HT1080 (cell line): ENCODE measurements at places on chromosomes 1 and 21.

- no peak for DNase-seq
These were observed 89.6 kb downstream of the NFIA start for GRCh38 chr1:61171974-61172373.

- no peak for DNase-seq
These were observed 11.2 kb downstream of the PRMT2 start for GRCh38 chr21:46646541-46647154.

DNA sequence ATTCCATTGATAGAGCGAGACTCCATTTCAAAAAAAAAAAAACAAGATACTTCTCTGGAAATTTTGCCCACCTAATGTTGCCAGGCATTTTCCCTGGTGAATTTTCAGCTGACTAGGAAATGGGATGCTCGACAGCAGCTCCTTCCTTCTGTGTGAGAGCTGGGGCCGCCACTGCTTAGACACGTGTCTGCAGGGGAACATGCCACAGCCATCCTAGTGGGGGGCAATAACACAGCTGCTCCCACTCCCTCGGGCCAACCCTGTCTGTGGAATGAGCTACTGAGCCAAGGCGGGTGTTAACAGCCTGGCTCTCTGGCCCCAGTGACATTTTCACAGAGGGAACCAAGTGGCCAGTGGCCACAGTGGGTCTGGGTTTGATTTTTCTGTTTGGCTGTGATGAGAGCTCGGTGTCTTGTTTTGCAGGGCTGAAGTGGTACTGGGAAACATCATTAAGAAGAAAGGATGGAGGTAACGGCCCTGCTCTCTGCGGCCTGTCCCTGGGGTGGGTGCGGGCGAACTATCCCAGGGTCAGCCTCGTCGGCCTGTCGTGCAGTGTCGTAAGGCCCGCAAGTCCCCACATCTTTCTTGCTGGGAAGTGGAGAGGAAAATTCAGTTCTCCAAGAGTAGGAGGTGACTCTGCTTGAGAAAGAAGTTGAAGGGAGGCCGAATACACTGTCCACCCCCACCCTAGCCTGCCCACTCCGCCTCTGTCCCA, 39.2 kb downstream of the KCNAB2 start:
- no peak for DNase-seq

DNA sequence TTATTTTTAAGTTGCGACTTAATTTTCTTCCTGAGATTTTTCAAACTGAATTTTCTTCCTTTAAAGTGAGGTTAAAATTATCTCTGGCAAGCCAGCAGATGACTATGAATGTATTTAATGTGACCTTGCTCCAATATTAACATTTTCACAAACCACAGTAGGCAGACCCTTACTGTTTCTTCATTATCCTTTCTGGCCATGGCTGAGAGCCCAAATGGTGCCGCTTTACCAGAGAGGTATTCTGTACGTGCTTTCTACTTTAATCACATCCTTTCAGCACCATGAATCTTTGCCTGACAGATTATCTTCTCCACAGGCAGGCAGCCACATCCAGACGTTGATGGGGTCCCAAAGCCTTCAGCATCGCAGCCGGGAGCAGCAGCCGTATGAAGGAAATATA, 129.6 kb downstream of the LRRC40 start:
- no peak for DNase-seq

DNA sequence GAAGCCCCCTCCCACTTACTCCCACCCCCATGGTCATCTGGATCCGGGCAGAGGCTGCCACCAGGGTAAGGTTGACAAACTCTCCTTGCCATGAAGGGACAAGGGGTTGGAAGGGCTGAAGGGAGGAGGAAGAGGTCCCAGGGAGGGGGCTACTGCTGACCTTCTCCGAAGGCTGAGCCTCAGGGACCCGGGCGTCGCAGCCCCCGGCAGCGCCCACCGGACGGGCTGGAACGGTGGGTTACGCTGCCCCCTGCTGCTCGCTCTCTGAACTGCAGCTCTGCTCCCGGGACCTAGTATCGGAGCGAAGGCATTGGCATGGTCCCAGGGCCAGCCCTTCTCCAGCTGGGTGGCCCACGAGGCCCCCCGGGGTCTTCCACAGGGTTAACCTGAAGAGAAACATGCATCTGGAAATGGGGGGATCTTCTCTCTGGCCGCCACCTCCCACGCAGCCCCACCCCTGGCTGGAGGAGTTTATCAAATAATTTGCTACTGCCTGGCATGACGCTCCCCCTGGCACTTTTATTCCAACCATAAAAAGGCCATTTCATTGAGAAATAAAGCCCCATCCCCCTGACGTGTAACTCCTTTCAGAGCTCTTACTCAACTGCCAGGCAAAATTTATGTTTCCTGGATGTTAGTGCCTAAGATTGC, 70.4 kb upstream of the TARDBP start:
- DNase-seq = peak; percentile 29

DNA sequence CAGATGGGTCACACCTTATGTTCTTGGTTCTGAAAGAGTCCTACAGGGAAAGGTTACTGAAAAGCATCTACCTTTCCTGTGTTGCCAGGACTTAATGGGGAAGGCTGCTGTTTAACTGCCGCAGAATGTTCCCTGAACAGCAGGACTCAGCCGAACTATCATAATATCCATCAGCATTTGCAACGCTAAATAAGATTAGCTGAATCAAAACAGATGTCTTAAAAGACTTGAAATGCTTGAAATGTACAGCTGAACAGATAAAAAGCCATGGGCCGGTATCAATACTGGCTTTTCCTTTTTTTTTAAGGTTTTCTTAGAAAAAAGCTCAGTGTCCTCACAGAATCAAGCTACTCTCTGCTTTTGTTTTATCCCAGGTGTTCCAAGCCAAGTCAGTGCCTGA, 19.7 kb upstream of the ATP13A2 start:
- DNase-seq = no peak

DNA sequence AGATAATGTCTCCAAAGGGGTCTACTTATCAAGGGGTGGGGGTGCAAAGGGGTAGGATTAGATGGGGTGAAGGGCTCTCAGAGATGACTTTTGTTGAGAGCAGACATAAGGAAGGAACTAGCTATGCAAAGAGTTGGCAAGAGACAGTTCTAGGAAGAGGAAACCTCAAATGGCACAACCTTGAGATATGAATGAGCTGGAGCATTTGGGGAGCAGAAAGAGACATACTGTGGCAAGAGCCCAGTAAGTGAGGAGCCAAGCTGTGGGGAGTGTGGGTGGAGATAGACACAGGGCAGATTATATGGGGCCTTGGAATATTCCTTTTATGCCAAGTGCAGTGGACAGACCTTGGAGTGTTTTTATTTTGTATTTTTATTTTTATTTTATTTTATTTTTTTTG, 84.8 kb upstream of the BTG3 start:
- DNase-seq = no peak

DNA sequence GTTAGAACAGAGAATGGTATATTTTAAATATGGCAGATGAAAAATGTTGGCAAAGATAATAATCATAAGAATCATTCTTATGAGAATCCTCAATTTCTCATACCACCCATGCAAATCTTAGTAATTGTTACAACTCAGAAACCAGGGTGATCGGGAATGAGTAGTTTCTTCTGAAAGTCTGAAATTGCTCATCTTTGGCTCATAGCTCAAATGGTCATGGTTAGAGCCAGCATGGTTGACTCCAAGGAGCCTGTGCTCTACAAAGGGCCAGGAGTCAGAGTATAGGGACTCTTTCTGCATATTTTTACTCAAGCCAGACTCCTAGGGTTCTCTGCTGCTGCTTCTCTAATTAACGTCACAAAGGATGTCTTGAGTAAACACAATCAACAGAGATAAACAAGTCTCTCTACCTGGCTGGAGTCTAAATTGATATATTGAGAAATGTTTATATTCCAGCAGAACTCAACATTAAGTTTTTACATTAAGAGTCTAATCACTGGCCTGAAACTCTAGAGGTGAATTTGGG, 1.9 kb upstream of the ETV3 start:
- DNase-seq = no peak

GRCh38 chr1:2221271-2221670, 6.8 kb upstream of the SKI start:
- DNase-seq = no peak

DNA sequence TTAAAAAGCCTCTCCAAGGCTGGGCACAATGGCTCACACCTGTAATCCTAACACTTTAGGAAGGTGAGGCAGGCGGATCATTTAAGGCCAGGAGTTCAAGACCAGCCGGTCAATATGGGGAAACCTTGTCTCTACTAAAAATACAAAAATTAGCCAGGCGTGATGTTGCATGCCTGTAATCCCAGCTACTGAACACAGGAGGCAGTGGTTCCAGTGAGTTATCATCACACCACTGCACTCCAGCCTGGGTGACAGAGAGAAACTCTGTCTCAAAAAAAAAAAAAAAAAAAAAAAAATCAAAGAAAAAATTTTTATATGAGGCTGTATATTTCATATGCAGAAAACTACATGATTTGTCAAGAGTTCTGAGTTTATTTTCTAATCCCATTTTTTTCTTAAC, 1107.1 kb upstream of the TMPRSS15 start:
- DNase-seq = no peak

- DNase-seq = no peak
These were observed 18.1 kb downstream of the RSBN1 start for GRCh38 chr1:113793878-113794834.

- DNase-seq = peak; percentile 5
These were observed 905 bp downstream of the LIX1L start for GRCh38 chr1:145956781-145957442.

GRCh38 chr1:192263436-192263835, 53.4 kb upstream of the RGS21 start:
- DNase-seq = peak; percentile 52

GRCh38 chr1:160056648-160057169, 13.3 kb downstream of the KCNJ10 start:
- no peak for DNase-seq

DNA sequence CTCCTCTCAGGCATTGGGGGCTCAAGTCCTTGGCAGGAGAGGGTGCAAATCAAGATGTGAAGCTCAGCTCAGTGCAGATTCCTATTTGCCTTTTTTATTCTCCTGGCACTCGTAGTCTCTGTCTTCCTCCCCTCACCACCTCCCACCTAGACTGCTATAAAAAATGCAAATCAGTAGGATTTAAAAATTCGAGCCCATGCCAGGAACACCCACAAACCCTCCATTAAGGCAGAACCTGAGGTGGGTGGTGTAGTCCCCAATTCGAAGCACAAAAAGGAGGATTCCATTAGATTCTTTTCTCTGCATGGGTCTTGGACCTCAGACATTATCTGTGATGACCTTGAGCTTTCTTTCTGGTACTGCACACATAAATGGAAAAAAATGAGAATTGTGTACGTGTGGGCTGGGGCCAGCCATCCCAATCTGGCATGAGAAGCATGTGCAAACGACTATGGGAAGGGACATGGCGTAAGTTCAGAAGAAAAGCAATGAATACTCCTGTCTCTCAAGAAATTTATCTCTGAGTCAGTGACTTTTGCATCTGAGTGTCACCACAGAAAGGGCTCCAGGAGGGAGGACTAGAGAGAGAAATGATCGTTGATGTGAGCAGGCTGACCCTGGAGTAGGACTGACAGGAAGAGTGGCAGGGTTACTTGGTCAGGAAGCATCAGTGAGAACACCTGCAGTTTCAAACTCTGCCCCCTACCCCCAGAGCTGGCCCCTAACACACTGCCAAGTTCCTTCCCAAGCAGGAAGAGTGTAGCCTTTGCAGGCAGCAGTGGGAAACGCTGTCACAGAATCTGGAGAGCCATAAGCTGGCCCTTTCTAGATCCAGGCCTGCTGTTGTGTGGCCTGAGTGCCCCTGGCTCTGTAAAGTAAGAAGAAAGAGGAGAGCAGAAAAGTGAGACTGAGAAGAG, 1.7 kb downstream of the INKA2 start:
- no peak for DNase-seq

- DNase-seq = no peak
These were observed 552.9 kb upstream of the CAMK1G start for GRCh38 chr1:209030454-209031167.

DNA sequence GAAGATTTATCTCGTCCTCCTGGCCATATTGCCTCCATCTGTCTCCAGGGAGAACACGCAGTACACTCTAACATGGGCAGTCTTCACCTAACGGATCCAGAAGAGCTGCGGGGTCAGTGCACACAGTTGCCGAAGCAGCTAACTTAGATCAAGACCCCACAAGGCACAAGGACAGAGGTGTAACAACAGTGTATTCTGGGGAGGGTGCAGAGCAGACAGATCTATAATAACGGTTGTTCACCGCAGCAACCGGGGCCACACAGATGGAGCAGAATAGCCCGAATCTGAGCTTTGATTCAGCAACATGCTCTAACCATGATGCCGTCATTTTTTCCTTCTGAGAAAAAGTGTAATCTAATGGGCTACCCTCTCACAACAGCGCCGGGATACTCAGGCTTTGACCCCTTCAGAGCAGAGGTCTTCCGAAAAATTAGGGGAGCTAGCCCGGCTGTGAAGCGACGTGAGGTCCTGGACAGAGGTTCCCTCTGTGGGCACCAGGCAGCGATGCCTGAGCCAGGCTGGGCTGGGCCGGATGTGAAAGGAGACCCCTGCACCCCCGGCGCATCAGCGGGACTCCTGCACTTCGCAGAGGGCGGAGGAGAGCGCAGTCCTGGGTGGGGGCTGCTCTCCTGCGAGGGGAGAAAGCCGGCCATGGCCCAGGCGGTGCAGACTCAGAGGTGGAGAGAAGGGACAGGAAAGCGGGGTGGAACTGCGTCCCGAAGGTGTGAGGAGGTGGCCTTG, 57.5 kb downstream of the BCL9 start:
- peak; percentile 9 for DNase-seq

DNA sequence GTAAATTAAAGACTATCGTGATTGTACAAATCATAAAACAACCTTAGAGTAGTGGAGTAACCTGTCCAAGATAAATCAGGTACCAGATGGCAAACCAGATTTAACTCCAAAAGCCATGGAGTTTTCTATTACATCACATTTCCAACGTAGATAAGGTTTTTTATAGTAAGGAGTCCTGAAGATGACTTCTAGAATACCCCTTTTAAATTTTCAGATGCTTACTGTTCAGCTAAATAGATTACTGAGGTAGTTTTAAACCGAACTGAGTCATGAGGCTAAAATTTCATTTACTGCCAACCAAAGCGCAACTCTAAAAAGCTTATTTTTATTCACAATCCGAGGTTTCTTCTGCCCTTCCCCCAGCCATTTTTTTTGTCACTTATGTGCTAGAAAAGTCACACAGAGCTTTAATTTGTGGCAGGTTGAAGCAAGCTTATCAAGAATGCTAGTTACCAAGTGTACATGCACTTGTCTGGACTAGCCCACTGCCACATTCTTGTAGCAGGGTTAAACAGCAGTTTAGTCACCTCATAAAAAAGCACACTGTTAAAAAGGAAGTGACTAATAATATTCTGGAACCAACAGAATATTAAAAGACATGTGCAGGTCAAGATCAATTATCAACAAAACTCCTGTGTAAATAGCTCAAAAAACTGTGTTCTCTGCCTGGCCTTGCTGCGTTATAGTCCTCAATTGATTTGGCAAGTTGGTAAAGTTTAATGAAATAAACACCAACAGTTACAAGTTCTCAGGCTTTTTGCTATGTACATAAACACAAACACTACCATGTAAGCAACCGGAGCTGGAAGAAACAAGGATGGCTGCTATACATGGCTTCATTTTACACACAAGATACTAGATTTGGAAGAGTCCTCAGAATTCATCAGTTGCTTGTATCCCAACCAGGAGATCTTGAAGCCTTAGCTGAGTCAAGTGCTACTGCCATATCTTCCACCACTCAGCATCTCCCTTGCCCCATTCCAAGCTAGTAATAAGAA, 180.3 kb upstream of the DMRTA2 start:
- peak; percentile 80 for DNase-seq
